ENCODE measurements at places on chromosomes 2 and 18.

DNA sequence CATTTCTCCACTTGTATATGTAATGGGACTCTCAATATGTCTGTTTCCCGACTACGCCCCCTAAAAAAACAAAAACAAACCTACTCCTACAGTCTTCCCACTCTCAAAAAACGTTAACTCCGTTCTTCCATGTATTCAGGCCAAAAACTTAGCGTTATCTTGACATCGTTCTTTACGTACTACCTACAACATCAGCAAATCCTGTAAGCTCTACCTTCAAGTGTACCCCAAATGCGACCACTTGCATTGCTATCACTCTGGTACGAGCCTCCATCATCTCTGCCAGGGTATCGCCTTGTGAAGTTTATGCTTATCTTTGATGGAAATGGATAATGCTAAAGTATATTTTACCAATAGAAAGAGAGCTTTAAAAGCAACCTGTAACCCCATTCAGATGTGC lies 479 bp downstream of the GPATCH11 start:
- DNase-seq = no peak

DNA sequence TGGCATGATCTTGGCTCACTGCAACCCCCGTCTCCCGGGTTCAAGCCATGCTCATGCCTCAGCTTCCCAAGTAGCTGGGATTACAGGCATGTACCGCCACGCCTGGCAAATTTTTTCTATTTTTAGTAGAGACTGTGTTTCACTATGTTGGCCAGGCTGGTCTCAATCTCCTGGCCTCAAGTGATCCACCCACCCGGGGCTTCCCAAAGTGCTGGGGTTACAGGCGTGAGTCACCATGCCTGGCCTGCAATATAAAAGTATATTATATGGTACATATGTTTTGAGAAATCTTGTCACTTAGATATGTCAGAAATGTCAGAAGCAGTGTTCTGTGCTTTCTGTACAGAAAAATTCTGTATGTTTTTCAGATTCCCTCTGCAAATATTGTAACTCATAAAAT lies 19.2 kb upstream of the XPO1 start:
- DNase-seq = no peak

GRCh38 chr2:217297096-217297495 lies 437.2 kb upstream of the TNP1 start:
- DNase-seq = no peak

DNA sequence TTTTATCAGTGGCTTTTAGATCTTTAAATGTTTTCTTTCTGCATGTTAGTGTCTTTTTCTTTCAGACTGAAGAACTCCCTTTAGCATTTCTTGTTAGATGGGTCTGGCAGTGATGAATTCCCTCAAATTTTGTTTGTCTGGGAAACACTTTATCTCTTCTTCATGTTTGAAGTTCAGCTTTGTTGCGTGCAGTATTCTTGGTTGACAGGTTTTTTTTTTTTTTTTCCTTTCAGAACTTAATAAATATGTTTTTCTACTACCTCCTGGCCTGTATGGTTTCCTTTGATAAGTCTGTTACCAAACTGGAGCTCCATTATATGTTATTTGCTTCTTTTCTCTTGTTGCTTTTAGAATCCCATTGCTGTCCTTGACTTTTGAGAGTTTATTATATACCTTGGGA lies 89.8 kb upstream of the ACKR3 start:
- no peak for DNase-seq

GRCh38 chr2:157761520-157761919 lies 114.6 kb downstream of the ACVR1 start:
- no peak for DNase-seq

DNA sequence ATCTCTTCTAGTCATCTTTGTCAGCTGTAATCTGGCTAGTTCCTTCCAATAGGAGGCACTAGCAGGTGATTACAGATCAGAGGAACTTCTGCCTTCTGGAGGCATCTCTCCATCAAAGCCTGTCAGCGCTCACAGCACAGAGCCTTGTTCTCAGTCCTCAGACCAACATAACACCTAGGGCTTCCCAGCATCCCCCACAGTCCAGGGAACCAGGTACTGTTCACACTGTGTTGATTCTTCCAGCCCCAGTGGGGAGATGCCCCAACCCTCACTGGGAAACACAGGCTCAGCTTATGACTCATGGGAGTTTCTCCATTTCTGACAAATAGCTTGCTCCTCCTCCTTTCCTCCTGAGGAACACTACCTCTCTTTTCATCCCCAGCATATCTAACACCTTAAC lies 601.7 kb downstream of the CBLN2 start:
- no peak for DNase-seq

GRCh38 chr2:53347269-53347668 lies 420.3 kb upstream of the CHAC2 start:
- DNase-seq = no peak

GRCh38 chr2:121386707-121387106 lies 101.7 kb upstream of the TFCP2L1 start:
- no peak for DNase-seq

- no peak for DNase-seq
These were observed 7.5 kb downstream of the ZNF519 start for GRCh38 chr18:14124689-14125088.

DNA sequence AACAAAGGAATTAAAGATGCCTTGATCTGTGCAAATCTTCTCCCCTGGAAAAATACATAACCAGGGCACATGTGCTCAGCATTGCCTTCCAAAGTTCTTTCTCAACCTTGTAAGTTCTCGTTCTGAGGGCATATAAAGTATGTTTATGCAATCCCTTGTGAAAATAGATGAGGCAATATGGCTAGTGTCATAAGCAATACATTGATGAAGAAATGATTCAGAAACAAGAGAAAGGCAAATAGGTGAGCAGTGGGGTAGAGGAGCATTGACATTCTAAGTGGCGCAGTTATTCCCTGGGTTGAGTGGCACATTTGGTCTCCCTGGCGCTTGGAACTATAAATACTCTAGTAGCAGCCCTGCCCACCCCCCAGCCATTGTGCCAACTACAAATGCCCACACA lies 57.4 kb upstream of the PGAP1 start:
- no peak for DNase-seq

- DNase-seq = no peak
These were observed 209.6 kb downstream of the SLC8A1 start for GRCh38 chr2:40242315-40242714.

- no peak for DNase-seq
These were observed 29.0 kb downstream of the RAMP1 start for GRCh38 chr2:237888389-237888788.

GRCh38 chr2:240953426-240954410 lies 44.7 kb upstream of the SNED1 start:
- DNase-seq = no peak

DNA sequence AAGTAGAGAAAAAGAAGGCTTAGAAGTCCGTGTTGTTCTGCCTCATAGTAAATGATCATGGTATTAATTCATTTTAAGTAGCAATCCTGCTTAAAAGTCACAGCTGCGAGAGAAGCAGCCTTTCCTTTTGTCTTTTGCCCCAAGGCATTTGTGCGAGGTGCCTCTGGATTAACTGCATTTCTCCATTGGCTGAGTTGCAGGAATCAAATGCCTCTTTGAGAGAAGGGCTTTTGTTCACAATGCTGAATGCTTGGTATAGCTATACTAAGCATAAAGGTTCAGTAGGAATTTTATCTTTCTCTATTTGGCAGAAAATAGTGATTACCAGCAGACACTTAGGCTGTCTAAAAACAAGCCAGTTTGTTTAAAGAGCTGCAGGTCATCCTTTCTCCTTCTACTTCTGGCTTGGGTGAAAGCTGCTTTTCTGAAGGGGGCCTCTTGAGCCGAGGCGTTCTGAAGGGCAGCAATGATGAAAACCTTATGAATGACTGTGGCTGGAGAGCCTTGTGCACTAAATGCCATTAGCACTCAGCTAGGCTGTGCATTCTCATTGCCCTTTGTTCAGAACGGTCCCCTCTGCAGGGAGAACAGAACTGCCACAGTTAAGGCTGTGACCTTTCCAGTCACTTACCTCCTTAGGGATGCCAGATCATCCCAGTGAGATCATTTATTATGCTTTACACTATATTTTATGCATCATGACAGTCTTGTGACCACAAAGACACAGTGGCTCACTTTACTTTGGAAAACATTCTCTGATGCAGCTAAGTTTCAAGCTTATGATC lies 68.8 kb upstream of the TMEM87B start:
- no peak for DNase-seq

GRCh38 chr18:47737956-47738355 lies 192.5 kb downstream of the SMAD2 start:
- no peak for DNase-seq

DNA sequence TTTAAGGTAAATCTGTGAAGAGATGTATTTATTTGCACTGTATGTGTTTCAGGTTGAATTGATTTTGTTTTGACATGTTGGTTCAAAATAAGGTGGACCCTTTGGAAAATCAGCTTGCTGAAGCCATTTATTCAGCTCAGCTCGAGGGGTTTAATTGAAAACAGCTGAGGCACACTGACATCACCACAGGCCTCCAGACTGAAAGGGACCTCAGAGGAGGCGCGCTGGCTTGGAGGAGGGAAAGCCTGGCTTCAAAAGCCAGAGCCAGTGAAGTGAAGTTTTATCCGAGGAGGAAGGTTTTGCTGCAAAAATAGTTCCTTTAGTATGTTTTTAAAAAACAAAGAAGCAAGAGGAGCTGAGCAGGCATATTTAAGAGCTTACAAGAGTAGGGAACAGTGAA lies 26.9 kb upstream of the DNMT3A start:
- no peak for DNase-seq

- no peak for DNase-seq
These were observed at the start of gene TNFAIP6 for GRCh38 chr2:151357359-151357758. Gene TNFAIP6 (plus strand): TSS chr2:151357592. CDS start chr2:151357667, 75 bp downstream.

- no peak for DNase-seq
These were observed 58.8 kb upstream of the HAAO start for GRCh38 chr2:42851186-42851585.

GRCh38 chr18:58927659-58928058 lies 63.0 kb downstream of the ZNF532 start:
- no peak for DNase-seq

- DNase-seq = no peak
These were observed 171.6 kb downstream of the DIS3L2 start for GRCh38 chr2:232133078-232133477.

DNA sequence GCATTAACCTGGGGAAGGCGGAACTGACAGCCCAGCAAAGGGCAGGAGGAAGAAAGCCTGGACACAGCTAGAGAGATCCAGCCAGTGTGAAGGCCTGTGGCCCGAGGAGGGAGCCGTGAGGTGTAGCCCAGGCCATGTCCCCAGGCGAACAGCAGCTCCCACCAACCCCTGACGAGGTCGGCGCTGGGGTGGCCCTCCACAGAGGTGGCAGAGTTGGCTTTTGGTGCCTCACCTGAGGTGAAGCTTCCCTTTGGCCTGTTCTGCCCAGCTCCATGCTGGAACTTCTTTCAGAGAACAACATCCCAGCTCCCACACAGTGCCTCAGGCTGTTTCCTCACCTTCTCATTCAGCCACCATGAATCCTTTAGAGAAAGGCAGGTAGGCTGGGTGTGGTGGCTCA lies 13.3 kb downstream of the TMEM177 start:
- no peak for DNase-seq

GRCh38 chr2:180196419-180196977 lies 189.4 kb upstream of the CWC22 start:
- no peak for DNase-seq

DNA sequence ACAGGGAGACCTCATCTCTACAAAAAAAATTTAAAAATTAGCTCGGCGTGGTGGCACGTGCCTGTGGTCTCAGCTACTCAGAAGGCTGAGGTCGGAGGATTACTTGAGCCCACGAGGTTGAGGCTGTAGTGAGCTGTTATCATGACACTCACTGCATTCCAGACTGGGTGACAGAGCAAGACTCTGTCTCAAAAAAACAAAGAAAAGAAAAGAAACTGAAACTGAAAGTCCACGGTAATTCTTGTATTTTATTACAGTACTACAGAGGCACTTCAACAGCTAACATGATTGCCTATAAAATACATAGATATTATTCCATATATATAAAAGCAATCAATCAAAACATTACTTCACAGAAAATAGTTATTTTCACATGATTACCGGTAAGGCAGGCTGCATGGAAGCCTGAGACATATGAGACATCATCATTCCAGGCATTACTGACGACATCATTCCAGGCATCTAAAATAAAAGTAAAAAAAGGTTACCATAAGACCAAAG lies 23.1 kb downstream of the PRPF40A start:
- DNase-seq = peak; percentile 51

DNA sequence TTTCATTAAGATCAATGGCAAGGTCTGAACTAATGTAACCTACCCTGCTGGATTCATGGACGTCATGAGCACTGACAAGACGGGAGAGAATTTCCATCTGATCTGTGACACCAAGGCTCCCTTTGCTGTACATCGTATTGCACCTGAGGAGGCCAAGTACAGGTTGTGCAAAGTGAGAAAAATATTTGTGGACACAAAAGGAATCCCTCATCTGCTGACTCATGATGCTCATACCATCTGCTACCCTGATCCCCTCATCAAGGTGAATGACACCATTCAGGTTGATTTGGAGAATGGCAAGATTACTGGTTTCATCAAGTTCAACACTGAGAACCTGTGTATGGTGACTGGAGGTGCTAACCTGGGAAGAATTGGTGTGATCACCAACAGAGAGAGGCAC lies 82.3 kb upstream of the NDUFV2 start:
- no peak for DNase-seq

GRCh38 chr2:196586511-196586991 lies 53.0 kb upstream of the CCDC150 start:
- DNase-seq = no peak

- no peak for DNase-seq
These were observed 22.4 kb upstream of the SCYGR1 start for GRCh38 chr2:227410191-227410590.

DNA sequence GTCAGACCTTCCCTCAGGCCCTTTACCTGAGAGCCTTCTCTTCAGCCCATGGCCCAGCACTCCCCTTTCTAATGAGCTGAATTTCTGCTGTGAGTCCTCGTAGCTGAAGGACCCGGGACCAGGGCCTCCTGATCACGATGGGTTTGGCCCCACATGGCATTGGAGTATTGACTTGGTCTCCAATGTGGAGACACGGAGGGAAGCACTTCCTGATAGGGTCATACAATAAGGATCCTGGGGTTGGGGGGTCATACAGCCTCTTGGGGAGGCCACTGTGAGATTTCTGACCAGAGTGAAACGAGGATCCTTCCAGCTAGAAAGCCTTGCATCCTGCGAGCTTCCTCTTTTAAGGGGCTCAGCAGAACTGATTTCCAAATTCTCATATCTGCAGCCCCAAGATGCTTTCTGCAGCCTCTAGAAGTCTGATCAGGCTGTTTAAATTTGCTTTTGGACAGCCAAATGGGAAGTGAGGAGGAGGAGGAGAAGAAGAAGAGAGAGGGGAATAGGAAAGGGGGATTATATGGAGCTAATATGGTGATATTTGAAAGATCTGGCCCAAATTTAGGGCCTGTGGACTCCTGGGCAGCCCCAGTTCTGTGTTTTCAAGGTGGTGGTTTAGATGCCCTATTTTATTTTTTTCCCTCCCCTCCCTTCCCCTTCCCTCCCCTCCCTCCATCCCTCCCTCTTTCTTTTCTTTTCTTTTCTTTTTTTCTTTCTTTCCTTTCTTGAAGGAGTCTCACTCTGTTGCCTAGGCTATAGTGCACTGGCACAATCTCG lies 38.9 kb downstream of the RHOB start:
- no peak for DNase-seq

DNA sequence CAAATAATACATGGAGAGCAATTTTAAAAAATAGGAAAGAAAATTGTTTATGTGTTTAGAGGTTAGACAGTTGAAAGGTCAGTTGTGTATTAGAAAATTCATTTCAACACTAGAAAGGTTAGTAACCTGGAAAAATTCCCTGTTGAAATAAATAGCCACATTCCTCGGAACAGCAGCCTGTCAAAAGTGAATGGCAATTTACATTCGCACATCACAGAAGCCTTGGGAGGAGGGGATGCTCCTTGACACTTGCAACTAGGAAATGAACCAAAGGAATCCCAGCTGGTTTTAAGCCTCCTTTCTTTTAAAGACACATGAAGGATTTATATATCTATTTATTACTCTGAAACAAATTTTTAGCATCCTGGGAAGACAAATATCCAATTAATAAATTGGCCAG lies 653.5 kb upstream of the LRRTM4 start:
- DNase-seq = no peak
